ENCODE measurements at places on chromosomes 1 and 21.

DNA sequence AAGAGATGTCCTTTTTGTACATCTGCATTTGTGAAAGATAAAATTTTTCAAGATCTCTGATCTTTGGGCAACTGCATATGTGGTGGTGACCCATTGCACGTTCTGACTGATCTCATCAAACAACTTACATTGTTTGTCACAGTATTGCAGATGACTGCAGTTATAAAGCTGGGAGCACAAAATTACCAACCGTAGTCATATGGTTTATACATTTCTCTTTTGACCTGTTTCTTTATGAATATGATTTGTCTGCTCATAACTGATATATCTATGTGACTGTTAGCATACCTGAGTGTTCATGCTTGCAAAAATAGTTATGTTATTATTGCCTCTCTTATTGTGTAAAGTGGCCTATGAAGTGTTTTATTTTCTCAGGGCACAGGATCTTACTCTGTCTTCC lies 43.7 kb upstream of the HMCN1 start:
- DNase-seq, result no peak

GRCh38 chr1:165365341-165365740 lies 8.8 kb upstream of the LMX1A start:
- DNase-seq, result no peak

DNA sequence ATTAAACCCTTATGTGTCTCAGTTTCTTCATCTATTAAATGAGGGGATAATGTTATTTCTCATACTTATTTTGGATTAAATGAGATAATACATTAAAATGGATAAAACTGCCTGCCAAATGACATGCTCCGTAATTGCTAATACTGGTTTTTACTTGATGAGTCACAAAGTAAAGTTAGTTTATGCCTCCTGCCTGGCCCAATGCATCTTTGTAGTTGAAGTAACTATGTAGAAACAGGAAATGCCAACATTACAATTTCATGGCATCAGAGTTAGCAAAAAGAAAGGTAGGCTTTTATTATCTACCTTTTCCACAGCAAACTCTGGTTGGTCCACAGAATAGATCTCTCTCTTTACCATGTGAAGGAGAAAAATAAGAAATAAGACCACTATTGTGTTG lies 214.5 kb downstream of the TBX15 start:
- no peak for DNase-seq

DNA sequence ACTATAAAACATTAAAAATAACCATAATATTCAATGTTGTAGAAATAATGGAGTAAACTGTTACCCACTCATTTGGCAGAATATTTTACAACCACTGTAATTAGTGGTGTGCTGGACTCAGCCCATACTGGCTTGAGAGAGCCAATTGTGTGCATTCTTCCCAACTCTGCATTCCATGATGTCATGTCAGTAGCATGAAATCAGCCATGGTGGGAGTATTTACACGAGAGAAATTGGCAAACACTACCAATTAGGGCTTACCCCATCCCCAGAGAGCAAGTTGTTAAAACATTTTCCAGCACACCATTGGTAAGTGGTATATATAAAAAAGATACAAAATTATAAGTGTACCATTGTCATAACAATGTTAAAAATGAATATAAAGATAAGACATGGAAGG lies 19.1 kb upstream of the QSOX1 start:
- DNase-seq, result no peak

DNA sequence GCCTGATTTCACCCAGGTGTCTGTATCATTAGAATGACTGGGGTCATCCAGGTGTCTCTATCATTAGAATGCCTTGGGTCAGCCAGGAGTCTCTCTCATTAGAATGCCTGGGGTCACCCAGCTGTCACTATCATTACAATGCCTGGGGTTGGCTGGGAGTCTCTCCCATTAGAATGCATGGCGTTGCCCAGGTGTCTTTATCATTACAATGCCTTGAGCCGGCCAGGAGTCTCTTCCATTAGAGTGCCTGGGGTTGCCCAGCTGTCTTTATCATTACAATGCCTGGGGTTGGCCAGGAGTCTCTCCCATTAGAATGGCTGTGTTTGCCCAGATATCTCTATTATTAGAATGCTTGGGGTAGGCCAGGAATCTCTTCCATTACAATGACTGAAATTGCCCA lies 61.6 kb downstream of the RNF187 start:
- no peak for DNase-seq
